ENCODE measurements at places on chromosomes 3 and 15.

DNA sequence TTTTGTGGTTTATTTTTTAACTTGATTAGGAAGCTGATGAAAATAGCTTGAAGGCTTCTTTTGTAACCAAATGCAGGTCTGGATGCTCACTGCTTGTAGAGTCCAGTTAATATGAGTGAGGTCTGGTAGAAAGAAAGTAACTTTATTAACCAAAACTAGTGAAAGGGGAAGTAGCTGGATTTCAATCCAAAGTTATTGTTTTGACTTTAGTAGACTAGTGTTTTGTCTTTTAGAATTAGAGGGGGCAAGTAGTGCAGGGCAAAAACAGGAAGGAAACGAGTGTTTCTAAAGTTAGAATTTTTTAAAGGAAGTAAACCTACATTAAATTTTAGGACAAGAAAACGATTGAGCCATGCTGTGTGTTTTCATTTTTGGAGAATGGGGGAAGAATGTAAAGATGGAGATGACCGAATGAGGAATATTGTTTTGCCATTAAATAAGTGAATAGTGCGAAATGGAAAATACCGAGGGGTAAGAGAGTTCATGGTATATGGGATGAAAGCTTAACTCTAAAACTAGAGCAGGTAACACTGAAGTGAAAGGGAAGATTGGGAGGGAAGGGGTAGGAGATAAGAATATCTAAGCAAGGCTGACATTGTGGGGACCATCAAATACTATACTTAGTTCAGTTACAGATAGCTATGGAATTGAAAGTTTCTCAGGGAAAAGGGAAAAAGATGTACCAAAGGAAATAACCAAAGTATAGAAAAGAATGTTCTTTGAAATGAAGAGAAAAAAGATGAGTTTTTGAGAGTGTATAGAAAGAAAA is 40.0 kb downstream of the USP3 start:
- DNase-seq: no peak

- DNase-seq: no peak
Observed at GRCh38 chr3:87025661-87026645, 35.0 kb upstream of the VGLL3 start.

- DNase-seq: no peak
Observed at GRCh38 chr3:120349855-120350125, 636 bp upstream of the LRRC58 start.

GRCh38 chr15:73994912-73995622 is 551 bp downstream of the PML start:
- peak; percentile 42 for DNase-seq

DNA sequence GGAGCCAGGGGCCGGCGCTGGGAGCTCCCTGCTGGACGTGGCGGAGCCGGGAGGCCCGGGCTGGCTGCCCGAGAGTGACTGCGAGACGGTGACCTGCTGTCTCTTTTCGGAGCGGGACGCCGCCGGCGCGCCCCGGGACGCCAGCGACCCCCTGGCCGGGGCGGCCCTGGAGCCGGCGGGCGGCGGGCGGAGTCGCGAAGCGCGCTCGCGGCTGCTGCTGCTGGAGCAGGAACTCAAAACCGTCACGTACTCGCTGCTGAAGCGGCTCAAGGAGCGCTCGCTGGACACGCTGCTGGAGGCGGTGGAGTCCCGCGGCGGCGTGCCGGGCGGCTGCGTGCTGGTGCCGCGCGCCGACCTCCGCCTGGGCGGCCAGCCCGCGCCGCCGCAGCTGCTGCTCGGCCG is 1.5 kb downstream of the SMAD6 start:
- DNase-seq: peak; percentile 46

DNA sequence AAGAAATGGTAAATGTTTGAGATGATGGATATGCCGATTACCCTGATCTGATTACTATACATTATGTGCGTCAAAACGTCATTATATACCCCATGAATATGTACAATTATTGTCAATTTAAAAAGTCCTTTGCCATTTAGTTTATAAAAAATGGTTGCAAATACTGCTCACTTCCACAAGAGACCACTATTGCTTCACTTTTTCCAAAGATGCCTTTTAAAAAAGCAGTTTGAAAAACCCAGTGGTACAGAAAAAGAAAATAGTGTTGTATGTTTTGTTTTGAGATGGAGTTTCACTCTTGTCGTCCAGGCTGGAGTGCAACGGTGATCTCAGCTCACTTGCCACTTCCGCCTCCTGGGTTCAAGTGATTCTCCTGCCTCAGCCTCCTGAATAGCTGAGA is 39.3 kb downstream of the EDEM1 start:
- DNase-seq: no peak

DNA sequence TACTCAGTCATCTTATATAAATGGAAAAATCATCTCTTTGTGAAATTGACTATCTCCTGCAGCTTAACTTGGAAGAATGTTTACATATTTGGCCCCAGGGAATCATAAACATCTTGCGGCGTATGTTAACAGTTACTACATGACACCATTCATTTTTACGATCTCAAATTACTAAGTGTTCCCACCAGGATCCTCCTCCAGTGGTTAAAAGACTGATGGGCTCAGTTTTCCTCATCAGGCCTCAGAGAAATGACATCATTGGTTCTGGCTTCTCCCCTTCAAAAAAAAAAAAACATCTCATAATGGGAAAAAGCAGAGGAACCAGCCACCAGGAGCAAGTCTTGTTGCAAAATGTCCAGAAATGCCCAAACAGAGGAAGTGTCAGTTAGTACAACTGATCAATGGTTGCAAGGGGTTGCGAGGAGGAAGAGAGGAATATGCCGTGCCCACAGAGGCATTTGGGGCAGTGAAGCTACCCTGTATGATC is 70.5 kb upstream of the LIPC start:
- DNase-seq: no peak

DNA sequence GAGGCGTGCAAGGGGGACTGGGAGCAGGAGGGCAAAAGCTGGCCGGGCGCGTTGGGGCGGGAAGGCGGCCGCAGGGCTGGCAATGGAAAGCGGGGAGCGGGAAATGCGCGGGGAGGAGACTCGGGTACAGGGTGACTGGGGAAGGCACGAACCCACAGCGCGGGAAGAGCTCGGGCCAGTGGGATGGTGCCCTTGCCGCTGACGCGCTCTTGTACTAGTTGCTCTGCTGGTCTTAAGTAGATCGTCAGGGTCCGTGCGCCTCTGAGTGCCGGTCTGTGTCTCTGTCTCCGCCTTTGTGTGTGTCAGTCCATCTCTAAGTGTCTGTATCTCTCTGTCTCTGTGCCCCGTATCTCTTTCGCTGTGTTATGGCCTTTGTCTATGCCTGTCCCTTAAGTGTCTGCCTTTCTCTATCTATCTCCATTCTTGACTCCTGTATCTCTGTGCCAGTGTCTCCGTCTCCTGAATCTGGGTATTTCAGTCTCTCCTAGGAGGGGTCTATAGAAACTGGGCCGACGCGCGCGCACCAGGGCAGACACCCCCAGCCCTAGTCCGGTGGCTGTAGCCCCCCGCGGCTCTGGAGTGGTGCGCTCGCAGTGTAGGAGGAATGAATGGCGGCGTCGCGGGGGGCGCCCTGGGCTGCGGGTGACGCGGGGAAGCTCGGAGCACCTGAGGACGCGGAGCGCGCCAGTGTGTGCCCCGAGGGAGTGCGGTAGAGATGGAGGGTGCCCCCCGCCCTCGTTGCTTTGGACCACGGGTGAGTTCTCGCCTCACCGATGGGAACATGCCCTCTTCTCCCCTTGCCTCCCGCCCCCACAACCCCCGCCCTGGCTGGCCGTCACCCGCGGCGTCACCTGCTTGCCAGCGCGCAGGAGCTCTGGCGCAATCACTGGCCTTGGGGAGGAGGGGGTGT is 756 bp upstream of the CAMK2N2 start:
- no peak for DNase-seq

DNA sequence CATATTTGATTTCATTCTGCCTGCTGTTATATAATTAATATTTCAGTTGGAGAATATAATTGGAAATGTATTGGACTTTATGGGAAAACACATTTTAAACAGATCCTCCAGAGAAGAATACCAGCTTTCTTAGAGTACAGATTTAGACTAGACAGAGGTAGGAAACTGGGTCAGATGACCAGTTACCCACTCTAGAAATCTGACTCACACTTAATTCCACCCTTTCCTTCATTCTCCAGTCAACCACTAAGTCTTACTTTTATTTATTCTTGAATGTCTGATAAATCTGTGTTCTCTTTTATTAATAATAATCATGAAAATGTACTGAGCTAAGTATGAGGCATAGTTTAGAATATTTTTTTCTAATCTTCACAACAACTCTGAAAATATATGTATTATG is 110.7 kb downstream of the LRRC49 start:
- no peak for DNase-seq

GRCh38 chr15:27491666-27492621 is 521.0 kb downstream of the GABRG3 start:
- DNase-seq: no peak

DNA sequence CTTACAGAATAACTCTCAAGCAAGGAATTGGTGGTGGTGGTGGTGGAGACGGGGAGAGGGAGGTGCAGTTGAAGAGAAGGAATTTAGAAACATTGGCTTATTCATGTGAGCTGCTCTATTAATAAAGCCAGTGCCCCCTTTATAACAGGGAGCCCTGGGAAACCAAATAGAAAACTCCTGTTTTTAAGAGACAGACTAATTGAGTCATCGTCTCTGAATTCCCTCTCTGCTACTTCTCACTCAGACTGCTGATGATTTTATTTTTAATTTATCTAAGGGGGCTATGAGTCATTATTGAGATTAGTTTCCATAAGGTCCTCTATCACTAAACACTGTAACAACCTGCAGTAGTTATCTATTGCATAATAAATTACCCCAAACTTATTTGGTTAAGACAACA is 145.9 kb upstream of the GALNT15 start:
- no peak for DNase-seq

- no peak for DNase-seq
Observed at GRCh38 chr3:171222995-171223394, 196.5 kb upstream of the SLC2A2 start.

DNA sequence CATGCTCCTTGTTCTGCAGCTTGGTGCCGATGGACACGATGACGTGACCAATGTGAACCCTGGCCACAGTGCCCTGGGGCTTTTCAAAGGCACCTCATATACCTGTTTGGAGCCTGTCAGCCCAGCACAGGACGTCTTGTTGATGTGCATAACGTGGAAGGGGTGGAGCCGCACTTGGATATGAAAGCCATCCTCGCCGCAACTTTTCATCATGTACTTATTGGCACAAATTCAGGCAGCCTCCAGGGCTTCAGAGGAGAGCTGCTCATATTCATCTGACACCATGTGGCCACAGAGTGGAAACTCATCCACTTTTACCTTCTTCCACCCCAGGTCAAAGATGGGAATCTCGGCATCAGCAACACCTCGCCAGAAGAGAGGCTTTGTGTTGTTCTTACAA is 24.7 kb downstream of the POPDC2 start:
- DNase-seq: no peak

- no peak for DNase-seq
Observed at GRCh38 chr15:55106155-55106554, 90.6 kb downstream of the RSL24D1 start.

GRCh38 chr15:96625256-96625655 is 294.8 kb downstream of the NR2F2 start:
- DNase-seq: no peak

- no peak for DNase-seq
Observed at GRCh38 chr3:172203522-172204258, 164.3 kb downstream of the FNDC3B start.

- peak; percentile 42 for DNase-seq
Observed at GRCh38 chr15:69713726-69714559, 261.3 kb downstream of the RPLP1 start.

DNA sequence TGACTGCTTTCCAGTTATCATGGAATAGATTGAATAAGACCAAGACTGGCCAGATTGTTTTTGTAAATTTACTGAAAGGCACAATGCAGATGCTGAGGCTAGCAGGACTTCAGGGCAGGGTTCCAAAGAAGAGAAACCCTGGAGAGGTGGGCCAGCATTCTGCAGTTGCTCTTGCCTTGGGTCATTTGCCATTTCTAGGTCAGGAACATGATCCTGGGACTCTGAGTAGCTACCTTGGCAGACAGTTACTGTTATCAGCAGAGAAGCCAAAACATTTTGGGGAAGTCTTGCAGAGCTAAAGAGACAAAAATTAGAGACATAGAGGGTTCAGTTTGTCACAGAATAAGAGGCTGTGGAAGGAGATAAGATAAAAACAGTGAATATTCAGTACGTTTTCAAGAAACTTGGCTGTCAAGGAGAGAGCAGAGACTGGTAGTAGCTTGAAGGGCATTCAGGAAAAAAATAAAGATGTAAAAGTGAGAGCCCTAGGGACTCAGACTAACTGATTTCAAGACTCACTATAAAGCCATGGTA is 46.8 kb upstream of the MYRIP start:
- no peak for DNase-seq

- no peak for DNase-seq
Observed at GRCh38 chr15:31098491-31098917, 3.0 kb downstream of the TRPM1 start.

- no peak for DNase-seq
Observed at GRCh38 chr3:189372243-189372642, 200.5 kb downstream of the TPRG1 start.

- no peak for DNase-seq
Observed at GRCh38 chr15:55770261-55770660, 27.3 kb upstream of the PRTG start.

GRCh38 chr3:48974076-48974864 is 15.8 kb upstream of the P4HTM start:
- DNase-seq: no peak

DNA sequence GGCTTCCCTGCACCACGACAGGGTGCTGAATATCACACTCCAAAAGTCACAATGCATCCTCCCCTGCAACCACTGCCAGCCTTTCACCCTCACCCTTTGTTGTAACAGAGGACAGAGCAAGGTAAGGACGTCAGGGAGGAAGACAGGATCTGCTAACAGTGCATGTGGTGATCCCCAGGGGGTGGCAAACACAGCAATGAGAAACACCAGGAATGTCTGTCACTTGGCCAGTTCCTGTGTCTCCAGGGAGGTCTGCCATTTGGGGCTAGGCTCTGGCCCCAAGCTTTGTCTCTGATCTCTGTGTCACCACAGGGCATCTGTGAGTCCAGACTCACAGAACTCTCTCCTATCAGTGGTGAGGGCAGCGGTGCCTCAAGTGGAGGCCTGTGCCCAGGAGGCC is 54.3 kb upstream of the SLC24A5 start:
- no peak for DNase-seq

DNA sequence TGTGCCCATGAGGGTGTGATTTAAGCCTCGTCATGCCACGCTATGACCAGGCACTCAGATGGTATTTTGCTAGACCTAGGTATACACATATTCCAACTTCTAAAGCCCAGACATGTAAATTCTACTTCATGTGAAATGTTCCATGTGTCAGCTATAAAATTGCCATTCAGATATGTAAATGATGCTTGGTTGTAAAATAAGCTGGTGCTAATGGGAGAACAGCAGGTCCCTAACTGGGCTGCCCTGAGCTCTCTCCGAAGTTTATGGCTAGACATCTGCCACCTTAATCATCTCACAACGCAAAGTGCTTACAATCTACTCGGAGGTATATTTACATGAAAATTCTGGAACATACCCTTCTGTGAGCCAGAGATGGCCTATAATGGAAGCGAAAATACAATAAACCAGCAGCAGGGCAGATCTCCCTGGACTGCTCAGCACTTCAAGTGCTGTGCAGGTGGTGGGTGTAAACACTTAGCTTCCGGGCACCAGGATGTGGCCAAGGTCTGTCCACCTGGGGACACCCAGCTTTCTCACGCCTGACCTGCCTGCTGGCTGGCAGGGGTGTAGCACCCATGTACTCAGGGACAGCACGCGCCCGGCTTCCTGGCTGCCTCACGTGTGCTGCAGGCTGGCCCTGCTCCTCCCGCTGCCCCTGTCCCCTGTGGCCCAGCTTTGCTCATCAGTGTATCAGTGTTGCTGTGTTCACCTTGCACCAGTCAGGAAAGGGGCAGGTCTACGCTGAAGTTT is 82.0 kb downstream of the CHDH start:
- no peak for DNase-seq

Data from transverse colon (tissue), 4 donors.